ENCODE measurements at places on chromosomes 7 and 10.

- no peak for DNase-seq
Measured at GRCh38 chr10:31102421-31102820, 70.8 kb upstream of the ZNF438 start.

GRCh38 chr10:121753726-121754476, 155.7 kb upstream of the FGFR2 start:
- DNase-seq: peak; percentile 11

DNA sequence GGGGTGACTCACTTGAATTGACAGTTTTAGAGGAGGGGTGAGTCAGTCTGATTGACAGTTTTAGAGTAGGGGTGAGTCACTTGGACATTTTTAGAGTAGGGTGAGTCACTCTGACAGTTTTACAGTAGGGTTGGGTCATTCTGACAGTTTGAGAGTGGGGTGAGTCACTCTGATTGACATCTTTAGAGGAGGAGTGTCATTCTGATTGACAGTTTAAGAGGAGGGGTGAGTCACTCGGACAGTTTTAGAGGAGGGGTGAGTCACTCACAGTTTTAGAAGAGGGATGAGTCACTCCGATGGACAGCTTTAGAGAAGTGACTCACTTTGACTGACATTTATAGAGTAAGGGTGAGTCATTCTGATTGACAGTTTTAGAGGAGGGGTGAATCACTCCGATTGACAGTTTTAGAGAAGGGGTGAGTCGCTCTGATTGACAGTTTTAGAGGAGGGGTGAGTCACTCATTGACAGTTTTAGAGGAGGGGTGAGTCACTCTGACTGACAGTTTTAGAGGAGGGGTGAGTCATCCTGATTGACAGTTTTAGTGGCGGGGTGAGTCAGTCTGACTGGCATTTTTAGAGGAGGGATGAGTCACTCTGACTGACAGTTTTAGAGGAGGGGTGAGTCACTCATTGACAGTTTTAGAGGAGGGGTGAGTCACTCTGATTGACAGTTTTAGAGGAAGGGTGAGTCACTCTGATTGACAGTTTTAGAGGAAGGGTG, 595.9 kb downstream of the DNAJB6 start:
- no peak for DNase-seq

DNA sequence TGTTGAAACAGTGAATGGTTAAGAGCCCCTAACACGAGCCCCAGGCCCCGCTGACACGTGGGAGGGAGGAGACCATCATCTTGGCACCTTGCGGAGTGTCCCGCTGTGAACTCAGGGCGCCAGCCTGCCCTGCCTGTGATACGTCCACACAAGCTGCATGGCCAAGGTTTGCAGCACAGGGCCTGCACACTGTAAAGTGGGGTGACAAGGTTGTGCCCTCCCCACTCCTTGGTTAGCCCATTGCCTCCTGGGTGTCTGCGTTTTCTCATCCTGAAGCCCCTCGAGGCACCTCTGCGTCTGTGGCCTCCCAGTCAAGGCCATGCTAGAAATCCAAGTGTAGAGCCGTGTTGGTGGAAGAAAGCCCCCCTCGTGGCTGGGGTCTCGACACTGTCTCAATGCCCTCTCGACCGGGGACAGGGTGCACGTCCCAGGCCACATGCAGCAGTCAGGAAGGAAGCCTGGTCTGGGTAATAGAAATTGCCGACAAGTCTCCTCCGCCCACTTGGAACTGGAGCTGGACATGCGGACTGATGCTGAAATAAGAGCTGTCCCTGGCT, 192.1 kb downstream of the DNAJB6 start:
- no peak for DNase-seq

- no peak for DNase-seq
Measured at GRCh38 chr10:132528064-132528691, 9.4 kb upstream of the INPP5A start.
